ENCODE measurements at places on chromosomes 16 and 17. TPM values are rescaled to one million over a fixed set of nuclear protein-coding genes. Genes with fewer than 3 reads are reported as not detected.

DNA sequence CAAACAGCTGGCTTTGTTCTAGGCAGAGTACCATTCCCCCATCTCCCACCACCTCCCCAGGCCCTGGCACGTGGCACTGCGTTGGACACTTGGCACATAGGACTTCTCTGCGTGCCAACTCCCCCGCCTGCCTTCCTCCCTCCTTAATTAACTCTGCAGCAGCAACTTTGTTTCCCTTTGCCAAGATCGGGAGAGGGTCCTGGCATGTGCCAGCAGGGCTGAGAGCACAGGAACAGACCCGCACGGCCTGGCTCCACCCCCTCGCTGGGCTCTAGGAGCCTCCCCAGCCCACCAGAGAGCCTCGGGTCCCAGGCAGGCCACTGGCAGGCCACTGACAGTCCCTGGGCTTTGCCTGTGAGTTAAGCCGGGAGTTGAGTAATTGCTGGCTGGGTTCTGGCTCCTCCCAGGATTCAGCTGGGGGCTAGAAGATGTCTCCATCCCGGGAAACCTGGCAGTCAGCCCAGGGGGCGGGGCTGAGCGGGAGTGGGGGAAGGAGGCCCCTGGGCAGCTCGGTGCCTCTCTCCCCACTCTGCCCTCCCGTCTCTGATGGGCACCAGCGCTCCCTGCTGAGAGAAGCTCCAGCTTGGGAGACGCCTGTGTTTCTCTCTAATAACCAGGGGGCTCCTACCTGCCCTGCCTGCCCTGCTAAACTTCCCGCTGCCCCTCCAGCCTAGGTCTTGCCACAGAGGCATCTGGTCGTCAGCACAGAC is 224.0 kb upstream of the TNRC6C start:
- H3K4me3 ChIP-seq, result no peak overlapping the region
- no peaks in the 10 kb centered on the region for H3K36me3 ChIP-seq
- H3K27me3 ChIP-seq, result no peaks in the 10 kb centered on the region
- DNase-seq, result no peak

DNA sequence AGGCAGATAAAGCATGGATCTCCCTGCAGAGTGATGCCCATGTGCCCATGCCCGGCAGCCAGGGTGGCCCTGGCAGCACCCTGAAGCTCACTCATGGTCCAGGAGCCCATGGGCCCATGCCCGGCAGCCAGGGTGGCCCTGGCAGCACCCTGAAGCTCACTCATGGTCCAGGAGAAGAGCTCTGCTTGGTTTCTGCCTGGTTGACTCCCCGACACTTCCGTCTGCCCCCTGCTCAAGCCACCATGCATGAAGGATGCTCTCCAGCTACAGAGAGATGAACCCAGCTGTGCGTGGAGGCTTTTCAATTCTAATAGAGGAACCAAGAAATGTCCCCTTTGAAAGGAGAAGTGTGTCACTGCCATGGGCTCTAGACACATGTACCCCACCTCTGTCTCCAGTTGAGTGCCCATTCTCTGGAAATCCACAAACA is 8.7 kb downstream of the CCL17 start:
- peaks cover 9% of the 10 kb centered on the region for H3K4me1 ChIP-seq
- H3K27ac ChIP-seq, result no peak overlapping the region
- no peak for DNase-seq
- H3K4me3 ChIP-seq, result no peak overlapping the region

IGFALS gene
- not detected for total RNA-seq

GRCh38 chr16:51731160-51731559 is 580.1 kb upstream of the SALL1 start:
- DNase-seq, result no peak
- no peak overlapping the region for H3K27ac ChIP-seq
- H3K4me1 ChIP-seq, result no peaks in the 10 kb centered on the region
- H3K36me3 ChIP-seq, result no peaks in the 10 kb centered on the region

AANAT gene
- total RNA-seq, result not detected

- H3K27me3 ChIP-seq, result no peaks in the 10 kb centered on the region
- H3K4me1 ChIP-seq, result no peaks in the 10 kb centered on the region
- DNase-seq, result no peak
- no peak overlapping the region for H3K27ac ChIP-seq
Observed at GRCh38 chr17:7882629-7883028, 6.0 kb upstream of the CHD3 start.

ABCC11 gene
- total RNA-seq, result 0.15 TPM

GRCh38 chr17:75827308-75828075 is 16.7 kb downstream of the UNC13D start:
- H3K4me3 ChIP-seq, result peak overlapping the region; percentile 29
- H3K36me3 ChIP-seq, result peaks cover 10% of the 10 kb centered on the region
- DNase-seq, result peak; percentile 75
- H3K4me1 ChIP-seq, result peaks cover 18% of the 10 kb centered on the region

HCRT gene
- total RNA-seq, result not detected

GOSR1 gene
- 33.9 TPM for total RNA-seq

OR2C1 gene
- not detected for total RNA-seq

- no peaks in the 10 kb centered on the region for H3K27me3 ChIP-seq
- H3K36me3 ChIP-seq, result peaks cover 9% of the 10 kb centered on the region
- H3K27ac ChIP-seq, result no peak overlapping the region
- no peak for DNase-seq
- no peaks in the 10 kb centered on the region for H3K4me1 ChIP-seq
- no peak overlapping the region for H3K4me3 ChIP-seq
Observed at GRCh38 chr17:4064366-4064765, 78.5 kb downstream of the ZZEF1 start.

MMP15 gene
- total RNA-seq, result 0.12 TPM

DNA sequence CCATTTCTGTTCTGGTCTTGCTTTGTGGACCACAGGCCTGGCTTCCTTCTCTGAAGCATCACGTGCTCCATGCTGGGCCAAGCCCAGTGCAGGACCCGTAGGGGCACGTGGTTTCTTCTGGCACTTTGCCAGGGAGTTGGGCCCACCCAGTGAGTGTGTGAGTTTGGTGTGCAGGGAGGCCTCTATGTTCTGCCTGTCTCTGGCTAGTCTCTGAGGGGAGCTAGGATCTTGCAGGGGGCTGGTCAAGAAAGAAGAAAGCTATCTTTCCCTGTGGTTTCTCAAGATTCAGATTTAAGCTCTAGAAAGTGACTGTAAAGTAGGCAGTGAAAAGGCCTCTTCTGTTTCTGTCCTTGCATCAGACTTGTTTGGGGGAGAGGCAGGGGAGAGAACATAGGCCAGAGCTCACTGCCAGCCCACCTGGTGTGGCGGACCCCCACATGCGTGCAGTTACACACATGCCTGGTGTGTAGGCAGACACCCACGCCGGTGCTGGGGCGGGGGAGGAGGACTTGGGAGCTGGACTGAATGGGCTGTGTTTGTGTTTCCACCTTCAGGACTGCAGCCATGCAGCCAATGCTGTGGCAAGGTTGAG is 11.8 kb downstream of the LASP1 start:
- H3K4me1 ChIP-seq, result peaks cover 90% of the 10 kb centered on the region
- H3K27ac ChIP-seq, result peak overlapping the region; percentile 93
- no peaks in the 10 kb centered on the region for H3K27me3 ChIP-seq
- H3K4me3 ChIP-seq, result peak overlapping the region; percentile 26

ZFP3 gene
- total RNA-seq, result 0.62 TPM

- peak overlapping the region; percentile 61 for H3K27ac ChIP-seq
- H3K27me3 ChIP-seq, result no peaks in the 10 kb centered on the region
- no peak for DNase-seq
Observed at GRCh38 chr17:82096709-82097183, 1.3 kb downstream of the FASN start.

DNA sequence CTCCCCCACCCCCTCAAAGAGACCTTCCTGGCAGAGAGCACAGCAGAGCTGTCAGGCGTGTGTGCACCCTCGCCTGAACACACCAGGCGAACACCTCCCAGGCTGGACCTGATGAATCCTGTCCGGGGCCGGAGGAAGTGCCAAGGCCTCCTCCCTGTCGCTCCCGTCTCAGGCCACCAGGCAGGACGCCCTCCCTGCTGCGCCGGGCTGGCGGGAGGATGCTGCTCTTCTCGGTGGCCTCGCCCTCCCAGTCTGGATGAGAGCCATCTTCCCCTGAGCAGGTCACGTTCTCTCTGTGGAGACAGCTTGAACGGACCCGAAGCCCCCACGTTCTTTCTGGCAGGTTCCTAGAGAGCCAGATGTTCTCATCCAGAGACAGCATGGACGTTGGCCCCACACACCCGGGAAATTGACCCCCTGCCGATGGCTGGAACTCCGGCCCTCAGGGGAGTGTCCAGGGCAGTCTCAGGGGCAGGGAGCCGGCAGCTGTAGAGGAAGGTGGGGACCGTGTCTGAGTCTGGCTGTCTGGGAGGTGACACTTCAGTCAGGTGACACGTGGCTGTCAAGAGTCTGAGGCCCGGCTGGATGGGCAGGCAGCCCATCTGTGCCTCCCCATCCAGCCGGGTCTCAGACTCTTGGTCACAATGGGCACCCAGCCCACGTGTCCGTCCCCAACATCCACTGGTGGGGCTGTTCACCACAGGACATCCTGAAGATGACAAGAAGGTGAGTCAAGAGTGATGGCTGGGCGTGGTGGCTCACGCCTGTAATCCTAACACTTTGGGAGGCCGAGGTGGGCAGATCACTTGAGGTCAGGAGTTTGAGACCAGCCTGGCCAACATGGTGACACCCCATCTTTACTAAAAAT is 5.0 kb upstream of the TIMP2 start:
- H3K4me1 ChIP-seq, result no peaks in the 10 kb centered on the region
- H3K36me3 ChIP-seq, result no peaks in the 10 kb centered on the region
- no peak for DNase-seq
- H3K4me3 ChIP-seq, result no peak overlapping the region

PPP4C gene
- 104 TPM for total RNA-seq

DNA sequence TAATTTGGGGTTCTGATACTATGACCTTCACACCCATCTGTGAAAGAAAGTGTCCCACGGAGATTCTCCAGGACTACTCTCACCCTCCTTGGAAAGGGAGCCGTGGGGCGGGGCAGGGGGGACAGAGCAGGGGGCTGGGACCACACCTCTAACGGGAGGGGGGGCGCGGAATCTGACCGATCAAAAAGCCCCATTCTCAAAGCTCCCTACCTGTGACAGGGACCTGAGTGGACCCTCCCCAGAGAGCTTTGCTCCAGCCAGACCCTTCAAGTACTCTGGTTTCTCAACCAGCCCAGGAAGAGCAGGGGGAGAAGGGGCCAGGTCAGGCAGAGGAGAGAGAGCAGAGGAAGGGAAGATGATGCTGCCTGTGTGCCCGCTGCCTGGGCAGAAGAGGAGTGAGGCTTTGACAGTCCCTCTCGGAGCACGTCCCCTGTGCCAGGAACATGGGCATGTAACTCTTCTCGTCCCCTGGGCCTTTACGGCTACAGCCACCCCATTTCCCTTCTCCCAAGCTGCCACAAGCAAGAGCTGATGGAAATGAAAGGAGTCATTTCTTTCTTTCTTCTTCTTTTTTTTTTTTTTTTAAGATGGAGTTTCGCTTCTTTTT is 682 bp downstream of the XAF1 start:
- peak overlapping the region; percentile 93 for H3K4me3 ChIP-seq
- H3K27me3 ChIP-seq, result no peaks in the 10 kb centered on the region
- H3K27ac ChIP-seq, result peak overlapping the region; percentile 84

GRCh38 chr17:78852709-78853121 is 12.1 kb upstream of the USP36 start:
- H3K27ac ChIP-seq, result no peak overlapping the region
- H3K4me1 ChIP-seq, result no peaks in the 10 kb centered on the region
- DNase-seq, result no peak
- H3K36me3 ChIP-seq, result no peaks in the 10 kb centered on the region
